ENCODE measurements at places on chromosomes 7 and 10.
A peak's percentile ranks its signal among the peaks of the same experiment; 100 is the strongest.

DNA sequence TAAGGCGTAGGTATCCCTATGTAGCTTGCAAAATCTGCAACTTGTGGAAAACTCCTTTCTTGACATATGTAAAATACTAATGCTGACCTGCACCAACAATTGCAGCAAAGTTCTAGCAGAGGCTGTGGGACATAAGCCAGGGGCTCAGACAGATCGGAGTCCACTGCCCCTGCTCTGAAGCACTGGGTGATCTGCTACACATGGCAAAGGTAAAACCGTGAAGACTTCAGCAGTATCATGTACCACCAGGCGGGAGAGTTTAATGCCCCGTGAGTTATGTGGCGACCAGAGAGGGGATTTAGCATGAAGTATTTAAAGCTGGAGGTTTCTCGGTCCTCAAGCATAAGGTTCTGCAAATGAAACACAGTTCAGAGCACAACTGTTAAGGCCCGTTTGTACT lies 76.4 kb downstream of the ABCC2 start:
- DNase-seq, result no peak

DNA sequence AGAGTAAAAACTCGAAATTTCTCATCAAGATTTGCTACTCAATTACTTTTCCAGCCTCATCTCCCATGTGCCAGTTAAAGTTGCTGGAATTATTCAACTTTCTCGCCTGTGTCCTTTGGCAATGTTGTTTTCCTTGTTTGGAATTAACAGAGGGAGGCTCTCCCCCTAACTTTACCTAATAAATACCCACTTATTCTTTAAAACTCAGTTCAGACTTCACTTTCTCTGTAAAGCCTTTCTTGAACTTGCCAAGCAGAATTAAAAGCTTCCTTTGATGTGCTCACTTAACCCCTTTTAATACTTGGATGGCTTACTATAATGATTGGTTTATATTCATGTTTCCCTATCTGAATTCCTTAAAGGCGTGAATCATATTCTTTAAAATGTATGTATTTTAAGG lies 104.1 kb downstream of the MKLN1 start:
- DNase-seq, result no peak

- no peak for DNase-seq
Observed at GRCh38 chr7:130151591-130152492, 53.4 kb downstream of the TMEM209 start.

GRCh38 chr7:139853506-139854123 lies 24.6 kb downstream of the TBXAS1 start:
- no peak for DNase-seq

GRCh38 chr7:151416112-151416940 lies 6.5 kb upstream of the WDR86 start:
- DNase-seq, result no peak

GRCh38 chr7:51019891-51020870 lies 237.5 kb upstream of the GRB10 start:
- no peak for DNase-seq

GRCh38 chr7:45999541-45999940 lies 78.5 kb upstream of the IGFBP3 start:
- no peak for DNase-seq

GRCh38 chr7:139597028-139597427 lies 73.5 kb downstream of the CLEC2L start:
- no peak for DNase-seq

GRCh38 chr10:35211390-35211789 lies 84.7 kb downstream of the CREM start:
- DNase-seq, result no peak

DNA sequence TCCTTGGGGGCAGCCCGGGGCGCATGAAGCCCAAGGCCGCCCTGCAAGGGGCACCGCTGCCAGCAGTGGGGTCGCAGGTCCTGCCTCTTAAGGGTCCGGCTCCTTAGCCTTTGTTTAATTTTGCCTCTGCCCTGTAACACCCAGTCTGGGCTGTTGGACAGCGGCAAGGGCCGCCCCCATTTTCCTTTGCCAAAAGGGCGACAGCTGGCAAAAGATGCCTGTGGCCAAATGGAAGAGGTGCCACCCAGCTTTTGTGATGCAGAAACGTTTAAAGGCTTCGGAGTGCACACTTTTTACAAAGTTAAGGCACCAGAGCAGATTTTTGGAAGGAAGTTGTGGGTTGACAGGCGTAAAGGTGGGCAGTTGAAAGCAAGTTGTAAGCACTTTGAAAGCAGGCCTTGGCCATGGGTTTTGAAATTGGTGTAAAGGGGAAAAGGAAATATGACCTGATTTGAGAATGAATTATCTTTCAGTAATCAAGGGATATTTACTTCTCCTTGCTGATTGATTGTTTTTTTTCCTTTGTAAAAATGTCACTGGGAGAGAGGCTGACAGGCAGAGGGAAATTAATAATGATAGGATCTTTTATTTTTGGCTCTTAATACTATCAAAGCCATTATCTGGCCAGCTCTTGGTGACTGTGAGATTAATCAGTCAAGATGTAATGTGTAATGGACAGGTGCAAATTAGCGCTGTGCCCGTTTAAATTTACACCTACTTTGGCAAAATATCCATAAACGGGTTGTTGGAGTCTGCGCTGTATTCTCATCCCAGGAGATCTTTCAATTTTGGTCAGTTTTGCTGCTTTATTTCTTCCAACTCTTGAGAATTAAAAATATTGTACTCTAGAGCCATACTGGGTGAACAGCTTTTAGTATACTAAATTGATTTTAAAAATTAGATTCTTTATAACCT lies 1.2 kb downstream of the CASD1 start:
- DNase-seq, result no peak

GRCh38 chr10:56912043-56912442 lies 551.0 kb upstream of the ZWINT start:
- DNase-seq, result no peak

DNA sequence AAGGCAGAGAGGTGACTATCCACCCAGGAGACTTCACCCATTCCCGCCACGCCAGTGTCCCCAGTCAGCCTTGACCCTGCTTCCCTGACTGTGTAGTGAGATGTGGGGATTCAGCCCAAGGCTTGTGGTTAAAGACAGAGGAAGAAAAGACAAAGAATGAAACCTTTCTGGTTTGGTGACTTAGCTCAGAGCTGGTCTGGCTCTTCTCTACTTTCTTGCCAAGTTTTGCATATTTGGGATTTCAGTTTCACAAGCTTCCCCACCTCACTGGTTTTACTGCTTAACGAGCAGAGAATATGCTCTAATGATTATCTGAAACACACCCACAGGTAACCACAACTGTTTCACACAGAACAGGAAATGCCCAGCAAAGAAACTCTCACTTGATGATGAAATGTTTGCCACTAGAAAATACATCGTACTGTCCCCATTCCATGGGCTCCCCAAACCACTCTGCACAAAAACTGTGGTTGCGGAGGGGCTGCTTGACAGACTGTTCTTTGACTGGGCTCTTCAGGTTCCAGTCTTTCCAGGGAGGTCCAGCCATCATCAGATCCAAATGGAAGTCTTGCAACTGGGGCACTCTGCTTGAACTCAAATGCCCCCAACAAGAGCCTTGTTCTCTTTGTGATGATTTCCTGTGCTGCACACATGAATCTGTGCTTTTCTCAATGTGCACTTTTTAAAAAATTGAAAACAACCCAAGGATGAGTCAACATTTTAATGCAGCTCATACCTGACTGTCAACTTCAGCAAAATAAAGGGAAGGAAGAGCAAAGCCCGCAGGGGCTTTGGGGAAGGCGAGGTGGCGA lies 95.5 kb downstream of the CTBP2 start:
- no peak for DNase-seq

DNA sequence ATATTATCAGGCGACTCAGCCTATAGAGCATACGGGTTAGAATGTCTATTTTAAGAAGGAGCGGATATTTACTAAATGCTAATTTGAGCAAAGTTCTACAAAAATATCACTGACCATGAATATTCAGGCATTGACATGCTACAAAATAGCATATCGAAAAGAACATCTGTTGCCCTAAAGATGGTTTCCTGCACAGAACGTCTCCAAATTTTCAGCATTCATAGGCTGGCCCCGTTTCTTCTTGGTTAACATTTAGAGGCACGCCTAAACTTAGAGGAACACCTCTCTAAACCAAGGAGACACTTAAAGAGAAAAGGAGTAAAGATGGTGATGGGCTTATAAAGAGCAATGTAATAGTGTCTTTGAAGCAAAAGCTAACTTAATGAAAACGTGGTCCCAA lies 1.3 kb upstream of the MINPP1 start:
- DNase-seq, result no peak

- no peak for DNase-seq
Observed at GRCh38 chr7:151491859-151492258, 27.8 kb downstream of the RHEB start.

GRCh38 chr7:80593869-80594586 lies 44.4 kb upstream of the CD36 start:
- no peak for DNase-seq

DNA sequence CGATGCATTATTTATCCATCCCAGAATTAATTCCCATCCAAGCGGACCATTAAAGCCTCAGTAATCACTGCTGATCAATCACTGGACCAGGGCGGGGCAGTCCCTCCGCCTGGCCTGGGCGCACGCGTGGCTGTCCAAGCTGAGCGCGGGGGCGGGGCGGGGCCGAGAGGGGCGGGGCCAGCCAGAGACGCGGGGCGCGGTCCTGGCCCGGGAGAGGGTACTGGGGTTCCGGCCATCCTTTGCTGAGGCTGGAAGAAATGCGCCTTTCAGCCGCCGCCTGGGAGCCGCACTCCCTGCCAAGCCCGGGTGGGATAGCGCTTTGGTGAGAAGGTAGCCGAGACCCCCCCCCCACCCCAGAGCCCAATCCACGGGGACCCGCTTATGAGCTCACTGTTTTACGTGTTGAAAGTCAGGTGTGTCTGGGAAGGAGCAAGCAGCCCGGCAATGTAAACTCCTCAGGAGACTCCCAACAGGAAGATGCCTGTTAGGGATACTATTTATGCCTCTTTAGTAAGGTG lies at the start of gene ARHGAP22:
ARHGAP22 (minus strand) TSS at position 83 of the 518 bp plus-strand sequence. CDS start 277 bp downstream, outside the sequence.
- no peak for DNase-seq

DNA sequence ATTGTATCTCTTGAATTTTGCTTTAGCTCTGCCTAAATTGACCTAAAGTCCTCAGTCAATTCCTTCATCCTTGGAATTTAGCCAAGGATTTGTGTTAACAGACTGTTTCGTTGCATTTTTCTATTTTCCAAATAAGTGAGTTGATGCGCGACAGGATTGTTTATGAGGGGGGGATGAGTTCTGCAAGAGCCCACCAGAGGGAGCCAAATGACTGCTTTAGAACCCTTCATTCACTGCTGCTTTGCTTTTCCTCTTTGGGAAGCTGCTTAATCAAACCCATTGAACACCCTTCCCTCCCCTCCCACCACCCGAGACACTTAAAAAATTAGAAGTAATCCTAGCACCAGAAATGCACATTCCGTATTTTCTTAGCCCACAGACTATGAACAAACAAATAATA lies 33.7 kb upstream of the PTF1A start:
- DNase-seq, result peak; percentile 61

GRCh38 chr7:32126843-32127242 lies 56.6 kb upstream of the PDE1C start:
- no peak for DNase-seq

- DNase-seq, result no peak
Observed at GRCh38 chr10:133140417-133141143, 19.4 kb upstream of the KNDC1 start.

GRCh38 chr10:33412653-33413361 lies 78.3 kb upstream of the NRP1 start:
- no peak for DNase-seq

DNA sequence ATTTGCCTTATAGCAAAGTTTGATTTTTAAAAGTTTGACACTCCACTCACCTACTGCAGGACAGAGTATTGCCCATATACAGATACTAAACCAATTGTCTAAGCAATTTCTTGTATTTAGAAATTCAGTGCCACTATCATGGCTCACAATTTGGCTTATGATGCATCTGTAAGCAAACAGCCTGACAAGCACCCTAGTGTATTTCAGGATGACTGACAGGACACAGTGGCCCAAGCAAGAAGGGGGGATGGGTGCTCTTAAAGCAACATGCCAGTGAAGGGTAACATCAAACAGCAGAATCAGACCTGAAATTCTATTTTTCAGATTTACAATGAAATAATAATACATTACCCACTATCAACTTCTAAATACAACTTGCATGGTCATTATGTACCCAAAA lies 30.5 kb downstream of the CTNNA3 start:
- DNase-seq, result peak; percentile 10

- no peak for DNase-seq
Observed at GRCh38 chr7:80721883-80722615, 83.6 kb downstream of the CD36 start.

Measured in SK-N-DZ (cell line).